ENCODE measurements at places on chromosomes 1 and 21.

GRCh38 chr1:70930062-70930461, 117.6 kb downstream of the PTGER3 start:
- DNase-seq: no peak

- DNase-seq: no peak
Measured at GRCh38 chr21:35259457-35259856, 210.4 kb upstream of the RUNX1 start.

- DNase-seq: peak; percentile 50
Measured at GRCh38 chr1:156797212-156797871, 19.3 kb downstream of the SH2D2A start.

DNA sequence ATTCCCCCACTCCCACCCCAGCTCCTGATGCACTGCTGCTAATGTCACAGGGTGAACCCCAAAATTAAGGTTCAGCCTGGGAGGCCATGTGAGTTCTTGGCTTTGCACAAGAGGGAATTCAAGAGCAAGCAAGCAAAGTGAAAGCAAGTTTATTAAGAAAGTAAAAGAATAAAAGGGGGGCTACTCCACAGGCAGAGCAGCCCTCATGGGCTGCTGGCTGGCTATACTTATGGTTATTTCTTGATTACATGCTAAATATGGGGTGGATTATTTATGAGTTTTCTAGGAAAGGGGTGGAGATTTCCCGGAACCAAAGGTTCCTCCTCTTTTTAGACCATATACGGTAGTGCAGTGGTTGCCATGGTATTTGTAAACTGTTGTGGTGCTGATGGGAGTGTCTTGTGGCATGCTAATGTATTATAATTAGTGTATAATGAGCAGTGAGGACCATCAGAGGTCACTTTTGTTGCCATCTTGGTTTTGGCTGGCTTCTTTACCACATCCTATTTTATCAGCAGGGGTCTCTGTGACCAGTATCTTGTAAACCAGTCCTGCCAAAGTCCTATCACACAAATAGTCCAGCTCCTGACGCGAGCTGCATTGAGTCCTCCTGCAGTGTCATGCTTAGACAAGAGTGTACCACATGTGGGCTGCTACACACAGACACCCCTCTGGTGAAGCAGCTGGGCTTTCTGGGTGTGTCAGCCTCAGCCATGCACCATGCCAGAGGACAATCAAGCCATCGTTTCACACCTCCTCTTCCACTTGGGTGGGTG, 46.4 kb upstream of the CSF1 start:
- peak; percentile 77 for DNase-seq

DNA sequence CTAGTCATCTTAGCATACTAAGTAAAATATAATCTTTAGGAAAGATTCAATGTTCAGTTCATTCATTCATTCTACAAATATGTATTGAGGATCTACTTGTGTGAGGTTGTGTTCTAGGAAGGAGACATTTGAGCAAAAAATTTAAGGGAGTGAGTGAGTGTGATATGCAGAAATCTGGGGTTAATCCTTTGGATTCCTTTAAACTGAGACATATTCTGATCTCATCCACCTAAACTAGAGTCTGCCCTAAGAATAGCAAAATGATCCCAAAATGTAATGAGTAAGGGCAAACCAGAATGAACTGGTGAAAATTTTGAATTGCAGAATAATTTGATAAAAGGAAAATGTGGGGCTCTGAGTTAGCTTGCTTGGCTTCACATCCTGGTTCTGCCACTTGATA, 8.6 kb downstream of the UBE2U start:
- DNase-seq: no peak

- DNase-seq: peak; percentile 99
Measured at GRCh38 chr1:27556781-27557595, 47.0 kb downstream of the AHDC1 start.

DNA sequence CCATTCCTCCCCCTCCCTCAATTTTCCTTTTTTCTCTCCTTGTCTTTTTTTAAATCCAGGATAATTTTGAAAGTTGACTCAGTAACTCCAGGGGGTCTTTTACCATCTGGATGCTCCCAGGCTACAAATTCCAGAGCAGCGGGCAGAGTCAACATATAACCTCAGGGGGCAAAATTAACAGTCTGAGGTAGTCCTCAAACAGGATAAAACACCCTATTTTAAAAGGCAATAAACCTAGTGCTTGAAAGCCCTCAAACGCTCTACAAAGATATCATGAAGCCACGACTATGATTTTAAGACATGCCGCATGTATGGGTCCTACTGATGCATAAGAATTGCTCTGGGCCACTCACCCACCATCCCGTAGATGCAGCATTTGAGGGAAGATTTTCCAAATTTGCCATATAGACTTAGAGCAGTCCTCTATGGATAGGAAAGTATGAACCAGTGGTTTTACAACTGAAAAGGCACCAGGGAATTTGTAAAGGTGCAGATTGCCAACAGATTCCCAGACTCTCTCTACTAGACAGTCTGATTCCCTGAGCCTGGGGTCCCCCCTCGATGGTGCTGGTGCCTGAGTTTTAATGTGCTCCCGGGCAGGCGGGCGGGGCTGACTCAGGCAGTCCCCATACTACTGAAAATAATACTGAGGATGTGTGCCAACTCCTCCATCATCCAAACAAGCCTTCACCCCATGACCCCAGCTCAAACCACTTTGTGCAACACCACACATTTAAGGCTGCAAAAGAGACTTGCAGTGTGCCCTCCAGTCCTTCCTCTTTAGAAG, 37.2 kb downstream of the PTPN14 start:
- no peak for DNase-seq

DNA sequence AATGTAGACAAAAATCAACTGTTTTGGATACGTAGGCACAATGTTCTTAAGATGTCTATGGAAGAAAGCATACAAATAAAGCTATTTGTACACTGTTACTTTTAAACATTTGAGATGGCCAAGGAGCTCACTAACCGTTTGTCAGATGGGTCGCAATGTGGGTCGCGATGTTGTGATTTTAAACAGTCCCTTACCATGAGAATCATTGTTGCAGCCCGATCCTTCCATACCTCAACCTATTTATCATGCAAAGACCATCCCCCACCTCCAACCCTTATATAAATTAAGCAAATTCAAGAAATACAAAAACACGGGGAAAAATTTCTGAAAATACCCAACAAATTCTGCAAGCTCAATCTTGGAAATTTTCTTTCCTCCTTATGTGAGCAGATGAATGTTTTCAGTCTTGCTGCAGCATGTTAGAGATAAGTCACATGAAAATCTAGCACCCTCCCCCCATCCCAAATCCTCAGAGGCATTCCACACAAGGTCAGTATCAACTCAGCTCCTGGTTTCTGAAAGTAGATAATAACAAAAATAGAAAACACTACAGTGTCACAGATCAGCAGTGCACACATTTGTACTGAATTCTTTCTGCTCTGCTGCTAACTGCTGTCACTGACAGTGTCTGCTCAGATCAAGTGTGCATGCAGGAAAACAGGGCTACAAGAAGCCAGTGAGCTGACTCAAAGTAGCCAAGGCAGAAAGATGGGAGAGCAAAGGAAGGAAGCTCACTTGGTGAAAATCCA, 92.9 kb upstream of the TTC39A start:
- peak; percentile 77 for DNase-seq

DNA sequence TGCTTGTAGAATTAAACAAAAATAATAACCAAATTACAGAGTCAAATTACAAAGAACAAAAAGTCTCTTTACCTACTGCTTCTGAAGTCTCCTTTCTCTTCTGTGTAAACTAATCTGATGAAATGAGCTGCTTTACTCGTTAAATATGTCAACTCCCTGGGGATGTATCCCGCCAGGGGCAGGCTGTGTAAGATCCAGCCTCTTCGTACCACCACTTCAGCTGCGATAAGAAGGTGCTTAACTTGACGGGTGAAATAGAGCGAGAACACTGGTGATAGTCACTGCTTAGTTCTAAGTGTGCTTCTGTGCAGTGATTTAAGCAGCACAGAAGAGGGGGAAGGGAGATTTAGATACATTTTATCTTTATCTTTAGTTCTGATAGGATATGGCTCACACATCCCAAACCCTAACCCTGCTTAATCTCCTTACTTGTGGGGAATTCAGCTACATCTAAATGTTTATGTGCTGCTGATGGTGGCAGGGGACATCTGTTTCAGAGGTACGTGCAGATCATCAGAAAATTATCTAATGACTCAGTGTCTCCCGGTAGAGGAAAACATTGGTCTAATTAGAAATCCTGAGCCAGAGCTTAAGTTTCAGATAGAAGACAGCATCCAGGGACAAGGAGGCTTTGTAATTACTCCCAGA, 46.0 kb downstream of the RHOU start:
- DNase-seq: peak; percentile 89

GRCh38 chr1:195550071-195550862, 1058.0 kb downstream of the KCNT2 start:
- no peak for DNase-seq

- DNase-seq: no peak
Measured at GRCh38 chr1:920010-920409, 3.7 kb upstream of the SAMD11 start.

- no peak for DNase-seq
Measured at GRCh38 chr1:16907870-16908758, 12.3 kb downstream of the RNU1-2 start.

- DNase-seq: peak; percentile 38
Measured at GRCh38 chr1:92998821-92999220, 37.6 kb upstream of the DIPK1A start.

DNA sequence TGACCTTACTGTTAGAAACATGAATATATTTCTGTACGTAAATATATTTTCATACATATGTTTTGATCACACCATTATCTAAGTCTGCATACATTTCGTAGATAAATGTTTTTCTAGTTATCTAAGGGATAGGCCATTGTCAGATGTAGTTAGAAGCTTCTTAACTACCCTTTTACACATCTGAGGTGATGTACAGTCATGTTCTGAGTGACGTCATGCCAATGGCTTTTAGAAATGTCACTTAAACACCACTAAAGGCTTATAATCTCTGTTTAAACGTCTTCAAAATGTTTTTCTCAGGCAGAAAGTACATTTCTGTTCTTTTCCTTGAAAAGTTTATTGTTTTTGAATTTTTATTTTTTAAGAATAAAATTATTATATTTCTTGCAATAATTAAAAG, 781.9 kb downstream of the MRPL39 start:
- DNase-seq: no peak

- DNase-seq: peak; percentile 58
Measured at GRCh38 chr1:61138921-61139774, 56.8 kb downstream of the NFIA start.

GRCh38 chr1:25562101-25562927, 18.9 kb downstream of the LDLRAP1 start:
- no peak for DNase-seq

- DNase-seq: no peak
Measured at GRCh38 chr1:242691610-242691945, 167.1 kb upstream of the PLD5 start.

- no peak for DNase-seq
Measured at GRCh38 chr1:106360252-106360651, 696.2 kb upstream of the PRMT6 start.

- DNase-seq: no peak
Measured at GRCh38 chr1:33299461-33300155, 21.3 kb downstream of the A3GALT2 start.

DNA sequence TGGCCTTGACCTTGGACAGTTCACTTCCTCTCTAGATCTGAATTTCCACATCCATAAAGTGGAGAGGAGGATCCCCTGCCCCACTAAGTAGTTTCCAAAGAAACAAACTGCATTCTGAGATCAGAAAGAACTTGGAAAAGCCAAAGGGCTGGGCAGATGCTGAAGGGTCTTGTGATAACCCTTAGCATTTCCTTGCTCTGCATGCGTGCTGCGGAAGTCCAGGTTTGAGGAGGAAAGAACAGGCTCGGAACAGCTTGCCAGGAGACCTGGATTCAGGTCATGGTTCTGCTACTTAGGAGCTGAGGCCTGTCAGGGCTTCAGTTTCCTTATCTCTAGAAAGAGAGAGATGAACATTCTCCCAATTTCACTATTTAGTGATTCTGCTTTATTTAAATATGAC, 27.2 kb downstream of the IGFN1 start:
- DNase-seq: no peak

GRCh38 chr1:116488071-116488470, 82.8 kb downstream of the CD58 start:
- DNase-seq: peak; percentile 52

- DNase-seq: no peak
Measured at GRCh38 chr1:225299624-225300023, 128.2 kb downstream of the LBR start.

DNA sequence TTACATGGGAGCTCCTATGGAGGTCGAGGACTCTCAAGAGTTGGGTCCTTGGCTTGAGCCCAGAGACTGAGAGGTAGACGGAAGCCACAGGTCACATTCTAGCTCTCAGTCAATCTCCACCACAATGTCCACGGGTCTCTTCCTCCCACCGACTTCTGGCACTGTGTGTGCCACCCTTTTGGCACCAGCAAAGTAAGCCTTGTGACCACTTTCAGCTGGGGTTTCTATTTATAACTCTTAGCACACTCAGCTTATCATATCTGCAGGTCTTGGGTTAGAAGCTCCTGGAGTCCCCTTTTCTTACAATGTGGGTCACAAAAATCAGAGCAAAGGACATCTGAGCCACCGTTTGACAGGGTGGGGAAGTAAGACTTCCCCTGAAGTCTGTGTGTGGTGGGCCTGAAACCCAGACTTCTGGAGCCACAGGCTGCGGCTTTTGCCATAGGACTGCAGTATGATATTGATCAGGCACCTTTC, 28.3 kb downstream of the NCMAP start:
- DNase-seq: peak; percentile 15

DNA sequence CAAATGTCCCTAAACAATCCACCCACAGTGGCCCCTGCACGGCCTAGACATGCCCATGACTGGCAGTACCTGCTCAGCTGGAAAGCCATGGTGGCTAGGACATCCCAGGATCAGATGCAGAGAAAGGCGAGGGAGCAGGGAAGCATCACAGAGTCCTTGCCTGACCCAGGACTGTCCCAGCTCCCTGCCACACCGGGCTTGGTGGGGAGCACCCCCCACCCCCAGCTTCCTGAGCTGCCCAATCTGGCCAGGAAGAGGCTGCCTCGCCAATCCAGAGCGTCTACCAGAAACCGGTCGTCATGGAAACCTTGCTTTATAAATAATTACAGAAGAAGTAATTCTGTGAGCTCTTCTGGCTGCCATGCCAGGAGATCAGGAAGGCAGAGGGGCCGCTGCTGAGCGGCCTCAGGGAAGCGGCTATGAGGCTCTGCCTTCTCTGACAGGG, 34.8 kb downstream of the ACOT7 start:
- no peak for DNase-seq

GRCh38 chr1:107935396-107936064, 29.4 kb downstream of the VAV3 start:
- no peak for DNase-seq

GRCh38 chr1:183886853-183887252, 81.9 kb downstream of the RGL1 start:
- DNase-seq: no peak

DNA sequence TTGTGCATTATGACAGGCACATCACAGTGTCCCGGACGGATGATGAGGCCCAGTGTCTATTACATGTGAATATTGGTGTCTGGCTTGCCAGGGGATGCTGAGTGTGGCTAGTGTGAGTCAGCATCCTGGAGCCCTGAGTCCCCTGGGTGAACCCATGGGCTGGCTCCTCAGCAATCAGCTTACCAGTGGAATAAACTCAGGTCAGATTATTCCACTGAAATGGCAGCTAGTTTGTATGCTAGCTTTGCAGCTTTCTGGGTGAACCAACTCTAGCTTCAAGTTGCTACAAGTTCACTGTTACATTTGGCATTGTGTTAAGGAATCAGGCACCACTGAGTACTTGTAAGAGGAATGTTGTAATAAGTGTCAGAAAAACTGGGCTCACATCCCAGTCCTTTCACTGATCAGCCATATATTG, 23.9 kb upstream of the RPTN start:
- DNase-seq: no peak

GRCh38 chr1:246280551-246280950, 226.5 kb downstream of the SMYD3 start:
- DNase-seq: peak; percentile 61

- no peak for DNase-seq
Measured at GRCh38 chr1:88736633-88737248, 52.7 kb downstream of the PKN2 start.
